ENCODE measurements at places on chromosomes 16 and 17. TPM values are rescaled to one million over a fixed set of nuclear protein-coding genes. Genes with fewer than 3 reads are reported as not detected.

The KRTAP9-8 gene
- total RNA-seq: not detected

The NARF gene
- total RNA-seq: 48.2 TPM

DNA sequence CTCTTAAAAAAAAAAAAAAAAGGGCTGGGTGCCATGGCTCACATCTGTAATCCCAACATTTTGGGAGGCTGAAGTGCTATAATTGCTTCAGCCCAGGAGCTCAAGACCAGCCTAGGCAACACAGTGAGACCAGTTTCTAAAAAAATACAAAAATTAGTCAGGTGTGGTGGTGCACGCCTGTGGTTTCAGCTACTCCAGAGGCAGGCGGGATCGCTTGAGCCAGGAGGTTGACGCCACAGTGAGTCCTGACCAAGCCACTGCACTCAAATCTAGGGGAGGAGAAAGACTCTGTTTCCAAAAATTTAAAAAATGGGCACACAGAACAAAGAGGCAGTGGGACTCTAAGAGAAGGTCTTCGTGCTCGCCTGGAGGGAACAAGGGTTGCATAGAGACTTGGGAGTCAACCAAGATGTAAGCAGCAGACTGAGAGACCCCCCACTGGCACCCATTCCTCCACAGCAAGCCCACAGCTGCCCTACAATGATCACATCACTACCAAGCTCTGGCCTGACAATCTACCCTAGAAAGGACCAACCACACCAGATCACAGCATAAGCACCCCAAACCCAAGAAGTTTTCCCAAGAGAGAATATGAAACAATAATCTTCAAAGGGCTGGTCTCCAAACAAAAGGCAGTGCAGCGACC is 121.6 kb downstream of the ANKRD11 start:
- DNase-seq: no peak

GRCh38 chr16:14399378-14400284 is 230.4 kb downstream of the PARN start:
- DNase-seq: no peak

- DNase-seq: no peak
These were observed 7.4 kb downstream of the BANP start for GRCh38 chr16:87958632-87959031.

All from ureter (tissue), 1 donor.